Fibroblast of upper back skin (primary cell): ENCODE measurements at places on chromosomes 12 and 14.

DNA sequence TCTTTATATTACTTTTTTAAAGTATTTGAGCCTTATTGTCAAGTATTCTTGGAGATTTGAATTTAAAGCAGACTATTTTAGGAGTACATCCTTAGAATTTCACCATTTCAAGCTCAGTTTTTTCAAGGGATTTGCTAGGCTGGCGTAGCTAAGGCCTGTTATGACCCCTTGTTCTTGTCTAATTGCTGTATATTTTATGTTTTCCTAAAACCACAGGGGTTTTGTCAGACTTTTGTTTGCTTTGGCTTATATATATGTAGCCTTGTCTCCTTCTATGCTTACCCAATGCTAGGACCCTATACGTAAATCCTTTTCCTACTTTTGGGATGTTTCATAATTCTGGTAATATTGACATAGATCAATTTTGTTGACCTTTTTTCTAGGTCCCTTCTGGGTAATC is 147.0 kb upstream of the SYT10 start:
- no peak for DNase-seq

- DNase-seq, result peak; percentile 55
Observed at GRCh38 chr14:28751467-28752058, 15.0 kb upstream of the FOXG1 start.

GRCh38 chr12:71075743-71076142 is 82.1 kb downstream of the TSPAN8 start:
- no peak for DNase-seq

GRCh38 chr12:109534456-109534855 is 38.8 kb downstream of the MMAB start:
- DNase-seq, result no peak

DNA sequence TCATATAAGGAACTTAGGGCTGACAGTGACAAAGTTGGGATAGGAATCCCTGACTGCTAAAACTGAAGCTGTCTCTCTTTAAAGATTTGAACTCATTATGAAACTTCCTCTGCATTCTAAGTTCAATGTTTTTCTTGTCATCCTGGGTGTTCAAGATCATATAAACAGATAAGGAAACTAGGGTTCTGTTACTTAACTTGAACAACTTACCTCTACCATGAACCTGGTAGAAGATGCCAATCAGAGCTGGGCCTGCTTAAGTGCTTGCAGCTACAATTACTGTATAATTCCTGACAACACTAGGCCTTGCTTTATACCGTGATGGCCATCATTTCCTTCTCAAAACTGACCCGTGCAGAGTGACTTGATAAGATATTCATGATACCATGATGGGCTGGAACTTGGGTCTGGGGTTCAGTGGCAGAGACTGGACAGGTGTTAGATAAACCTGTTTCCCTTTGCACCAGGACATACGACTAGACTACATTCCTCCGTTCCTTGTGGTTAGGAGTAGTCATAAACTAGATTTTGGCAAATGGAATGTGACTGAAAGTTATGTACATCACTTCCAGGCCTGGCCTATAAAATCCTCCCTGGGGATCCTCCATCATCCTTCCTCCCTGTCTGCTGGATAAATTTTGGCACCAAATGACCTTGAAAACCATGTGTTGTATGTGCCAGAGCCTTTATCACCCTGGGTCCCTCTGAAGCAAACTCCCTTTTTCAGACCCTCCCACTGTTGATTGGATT is 172.2 kb upstream of the PRICKLE1 start:
- DNase-seq, result peak; percentile 91

- no peak for DNase-seq
Observed at GRCh38 chr14:52185178-52185577, 82.3 kb upstream of the PTGDR start.

GRCh38 chr12:65501093-65501621 is 222.7 kb downstream of the MSRB3 start:
- DNase-seq, result peak; percentile 52

GRCh38 chr12:78759367-78759766 is 105.2 kb upstream of the SYT1 start:
- peak; percentile 71 for DNase-seq

DNA sequence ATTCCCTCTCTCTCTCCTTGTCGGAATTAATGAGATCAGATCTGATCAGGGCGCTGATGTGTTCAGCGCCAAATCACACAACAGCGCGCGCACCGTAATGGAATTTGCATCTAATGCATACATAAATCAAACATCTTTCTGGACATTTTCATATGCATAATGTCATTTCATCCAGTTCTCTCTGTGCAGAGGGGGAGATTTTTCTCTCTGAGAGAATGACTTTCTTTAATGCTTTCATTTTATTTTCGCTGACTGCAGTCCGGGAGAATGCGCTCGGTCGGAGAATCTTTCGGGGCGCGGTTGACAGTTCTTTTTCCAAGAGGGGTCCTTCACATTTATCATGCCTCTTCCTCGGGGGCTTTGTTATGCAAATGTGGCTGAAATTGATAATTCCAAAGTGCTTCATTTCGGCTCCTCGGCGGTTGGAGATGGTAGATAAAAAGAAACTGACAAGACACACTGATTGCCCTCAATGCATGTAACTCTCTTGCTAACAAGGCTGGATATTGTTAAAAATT is 615.9 kb downstream of the VRK1 start:
- DNase-seq, result no peak

DNA sequence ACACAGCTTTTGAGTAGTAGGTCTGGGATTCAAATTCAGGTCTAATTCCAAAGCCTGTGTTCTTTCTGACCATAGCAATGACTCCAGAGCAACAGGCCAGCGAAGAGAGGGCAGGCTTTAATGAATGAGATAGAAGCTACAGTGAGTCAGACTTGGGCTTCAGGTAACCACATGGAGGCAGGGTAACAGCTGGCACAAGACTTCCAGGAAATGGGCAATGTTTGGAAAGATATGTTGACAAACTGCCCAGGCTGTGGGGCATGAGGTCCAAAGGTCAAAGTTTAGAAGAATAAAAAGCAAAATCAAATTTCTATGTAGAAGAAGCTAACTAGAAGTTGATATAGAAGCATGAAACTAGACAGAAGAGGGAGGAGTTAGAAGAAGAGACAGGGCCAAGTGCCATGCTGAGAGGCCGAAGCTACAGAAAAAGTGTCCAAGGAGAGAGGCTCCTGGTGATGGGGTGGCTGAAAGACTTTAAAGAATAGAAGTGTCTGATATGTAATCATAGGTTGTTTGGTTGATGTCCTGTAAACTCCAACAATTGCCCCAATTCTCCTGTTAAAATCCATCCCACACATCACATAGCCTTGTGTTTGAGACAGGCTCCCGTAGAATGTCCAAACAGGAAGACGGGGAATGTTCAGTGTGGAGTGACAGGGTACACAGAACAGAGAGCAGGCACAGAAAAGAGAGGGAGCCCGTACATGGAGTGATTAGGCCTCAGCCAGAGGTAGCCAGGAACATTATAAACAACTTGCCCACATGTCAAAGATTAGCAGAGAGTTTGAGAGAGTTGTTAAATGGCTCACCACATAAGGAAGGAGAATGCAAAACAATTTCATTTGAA is 384.7 kb downstream of the CCDC91 start:
- DNase-seq, result no peak

GRCh38 chr12:12628013-12628412 is 16.3 kb downstream of the CREBL2 start:
- peak; percentile 9 for DNase-seq

- DNase-seq, result no peak
Observed at GRCh38 chr14:106844608-106845285, 1318.4 kb downstream of the TMEM121 start.

DNA sequence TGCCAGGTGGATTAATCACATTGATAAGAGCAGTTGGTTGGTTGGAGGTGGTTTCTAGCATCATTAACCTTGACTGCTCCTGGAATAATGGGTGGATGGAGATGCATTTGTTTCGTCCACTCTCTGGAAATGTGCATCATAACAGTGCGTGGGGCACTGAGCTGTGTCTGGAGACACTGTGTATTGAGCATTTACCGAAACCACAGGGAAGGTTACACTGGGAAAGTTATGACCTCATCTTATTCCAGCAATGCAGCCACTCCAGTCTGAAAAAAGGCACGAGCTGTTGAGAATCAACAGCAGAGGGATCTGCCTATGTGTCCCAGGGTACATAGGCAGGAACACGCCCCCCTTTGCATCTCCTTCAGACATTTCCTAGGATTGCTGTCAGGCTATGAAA is 27.2 kb downstream of the RNFT2 start:
- DNase-seq, result no peak

GRCh38 chr14:96888158-96888557 is 91.0 kb downstream of the VRK1 start:
- no peak for DNase-seq

- peak; percentile 82 for DNase-seq
Observed at GRCh38 chr12:14884458-14884878, 1.2 kb downstream of the MGP start.

DNA sequence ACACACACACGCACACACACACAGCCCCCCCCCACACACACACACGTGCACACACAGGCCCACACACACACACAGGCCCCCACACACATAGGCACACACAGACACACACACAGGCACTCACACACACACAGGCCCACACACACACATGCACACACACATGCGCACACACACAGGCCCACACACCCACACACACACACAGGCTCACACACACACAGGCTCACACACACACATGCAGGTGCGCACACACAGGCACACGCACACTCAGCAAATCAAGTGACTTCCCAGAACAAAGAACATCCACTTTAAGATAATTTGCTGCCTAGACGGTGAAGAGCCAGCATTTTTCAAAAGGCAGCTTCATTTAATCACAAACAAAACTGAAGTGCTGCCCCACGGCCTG is 78.5 kb upstream of the FBRSL1 start:
- DNase-seq, result no peak

DNA sequence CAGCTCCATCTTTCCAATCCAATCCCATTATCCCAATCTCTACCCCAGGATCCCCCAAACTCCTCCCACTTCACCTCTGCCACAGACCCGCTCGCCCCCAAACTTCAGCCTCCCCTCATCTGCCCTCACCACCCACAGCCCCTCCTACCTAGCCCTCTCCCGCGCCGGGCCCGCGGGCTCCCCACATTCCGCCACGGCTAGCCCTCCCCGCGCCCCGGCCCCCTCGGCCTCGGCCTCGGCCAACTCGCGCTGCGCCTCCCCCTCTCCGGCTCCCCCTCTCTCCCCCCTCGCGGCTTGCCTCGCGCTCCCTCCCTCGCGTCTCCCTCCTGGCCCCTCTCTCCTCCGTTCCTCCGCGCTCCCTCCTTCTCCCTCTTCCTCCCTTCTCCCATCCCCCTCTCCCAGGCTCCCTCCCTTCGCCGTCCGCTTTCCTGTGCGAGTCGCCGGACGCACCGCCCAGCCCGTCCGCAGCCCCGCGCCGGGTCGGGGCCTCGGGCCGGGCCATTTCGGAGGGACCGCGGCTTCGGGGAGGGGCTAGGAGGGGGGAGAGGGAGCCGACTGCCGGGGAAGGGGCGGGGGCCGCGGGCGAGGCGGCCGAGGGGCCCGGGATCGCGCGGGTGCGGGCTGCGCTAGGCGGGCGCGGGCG is at the start of gene ATN1:
TSS of gene ATN1 (plus strand) at position 581 of the 643 bp plus-strand sequence. CDS start 6,043 bp downstream, outside the sequence.
- DNase-seq, result peak; percentile 86

GRCh38 chr12:15782667-15783066 is 6.5 kb downstream of the EPS8 start:
- no peak for DNase-seq

GRCh38 chr14:52552063-52552988 is at the start of the genes GPR137C and TXNDC16:
Gene GPR137C (plus strand): TSS chr14:52552836. CDS start chr14:52553148, 312 bp downstream.
Gene TXNDC16 (minus strand): TSS chr14:52552505. CDS start chr14:52543557, 8,948 bp downstream.
- peak; percentile 99 for DNase-seq

GRCh38 chr14:95623195-95623594 is 63.0 kb upstream of the TCL1B start:
- DNase-seq, result no peak

- no peak for DNase-seq
Observed at GRCh38 chr14:53955229-53955556, 1.4 kb downstream of the BMP4 start.

DNA sequence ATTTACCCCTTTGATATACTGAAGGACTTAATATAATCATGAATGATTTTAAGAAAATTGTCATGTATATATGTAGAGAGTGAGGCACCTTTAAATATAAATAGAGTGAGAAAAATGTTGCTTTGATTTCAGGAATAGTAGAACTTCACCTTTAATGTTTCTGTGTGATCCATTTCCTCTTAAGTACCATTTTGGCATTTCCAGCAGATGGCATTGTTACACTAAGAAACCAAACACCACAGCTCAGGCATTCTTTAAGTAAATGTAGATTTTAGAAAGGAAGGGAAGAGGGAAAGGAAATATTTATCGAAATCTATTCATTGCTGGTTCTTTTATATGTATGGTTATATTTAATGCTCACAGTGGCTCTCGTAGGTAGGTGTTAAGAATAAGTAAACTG is 556.7 kb upstream of the FBXO33 start:
- DNase-seq, result peak; percentile 29

GRCh38 chr12:96989916-96990315 is 82.9 kb downstream of the NEDD1 start:
- DNase-seq, result no peak

- DNase-seq, result no peak
Observed at GRCh38 chr12:101951002-101951670, 73.8 kb downstream of the DRAM1 start.

DNA sequence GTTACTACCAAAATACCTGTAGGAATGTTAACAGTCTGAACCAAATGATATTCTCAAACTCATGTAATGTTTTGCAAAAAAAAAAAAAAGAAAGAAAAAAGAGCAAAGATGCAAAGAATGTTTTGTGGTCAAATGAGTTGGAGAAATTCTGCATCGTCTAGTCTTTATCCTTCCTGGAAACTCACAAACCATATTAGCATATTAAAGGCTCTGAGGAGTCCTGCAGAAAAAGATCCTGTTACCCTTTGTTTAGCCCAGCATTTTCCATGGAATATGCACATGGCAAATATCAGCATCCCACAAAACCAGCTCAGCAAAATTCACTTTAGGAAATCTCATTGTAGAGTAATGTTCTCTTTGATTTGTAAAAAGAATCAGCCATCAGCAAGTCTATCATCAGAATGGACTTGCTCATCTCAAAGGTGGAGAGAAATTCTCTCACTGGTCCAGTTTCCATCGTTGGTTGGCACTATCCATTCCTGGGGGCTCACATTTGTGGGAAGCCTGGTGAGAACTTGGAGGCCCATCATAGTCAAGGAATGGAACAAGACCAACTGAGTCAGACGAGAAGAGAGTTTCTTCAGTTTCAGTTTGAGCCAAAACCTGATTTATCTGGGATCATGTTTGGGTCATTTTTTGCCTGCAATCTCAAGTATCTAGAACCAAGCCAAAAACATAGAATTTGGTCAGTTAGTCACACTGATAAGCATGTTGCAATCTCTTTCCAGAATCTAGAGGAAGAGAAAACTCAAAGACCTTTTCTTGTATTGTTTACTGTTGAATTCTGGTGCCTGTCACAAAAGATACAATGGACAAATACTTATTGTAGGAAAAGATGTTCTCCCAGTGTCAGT is 129.8 kb downstream of the TBX5 start:
- peak; percentile 56 for DNase-seq

GRCh38 chr14:44497148-44497547 is 9.9 kb downstream of the FSCB start:
- DNase-seq, result no peak
